Stimulated activated CD8-positive, alpha-beta memory T cell treated with anti-CD3 and anti-CD28 coated beads, Interleukin-15, amount 100 ng/mL, for 48 hours (primary cell): ENCODE measurements at places on chromosomes 13 and 19.

DNA sequence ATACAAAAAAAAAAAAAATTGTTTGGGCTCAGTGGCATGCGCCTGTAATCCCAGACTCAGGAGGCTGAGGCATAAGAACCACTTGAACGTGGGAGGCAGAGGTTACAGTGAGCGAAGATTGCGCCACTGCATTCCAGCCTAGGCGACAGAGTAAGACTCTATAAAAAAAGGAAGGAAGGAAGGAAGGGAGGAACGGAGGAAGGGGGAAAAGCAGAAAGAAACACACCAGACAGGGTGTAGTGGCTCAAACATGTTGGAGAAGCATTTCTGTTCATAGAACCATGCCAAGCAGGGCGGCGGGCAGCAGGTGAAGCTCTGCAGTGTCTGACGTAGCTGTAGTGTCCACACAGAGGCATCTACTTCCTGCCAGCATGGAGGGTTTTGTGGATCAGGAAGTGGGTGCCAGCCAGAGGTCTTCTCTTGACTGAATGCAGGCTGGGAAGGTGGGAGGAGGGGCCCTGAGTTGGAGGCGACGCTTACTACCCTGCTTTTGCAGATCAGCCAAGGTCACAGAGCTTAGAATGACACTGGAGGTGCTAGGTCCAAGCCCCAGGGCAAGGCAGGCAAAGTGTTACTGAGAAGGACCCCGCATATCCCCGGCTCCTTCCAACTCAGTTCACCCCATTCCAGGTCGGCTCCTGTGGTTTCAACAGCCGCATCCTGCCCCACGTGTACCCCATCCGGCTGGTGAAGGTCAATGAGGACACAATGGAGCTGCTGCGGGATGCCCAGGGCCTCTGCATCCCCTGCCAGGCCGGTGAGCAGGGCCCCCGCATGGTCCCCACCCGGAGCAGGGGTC lies 11.6 kb upstream of the PGLS start:
- no peak for DNase-seq

DNA sequence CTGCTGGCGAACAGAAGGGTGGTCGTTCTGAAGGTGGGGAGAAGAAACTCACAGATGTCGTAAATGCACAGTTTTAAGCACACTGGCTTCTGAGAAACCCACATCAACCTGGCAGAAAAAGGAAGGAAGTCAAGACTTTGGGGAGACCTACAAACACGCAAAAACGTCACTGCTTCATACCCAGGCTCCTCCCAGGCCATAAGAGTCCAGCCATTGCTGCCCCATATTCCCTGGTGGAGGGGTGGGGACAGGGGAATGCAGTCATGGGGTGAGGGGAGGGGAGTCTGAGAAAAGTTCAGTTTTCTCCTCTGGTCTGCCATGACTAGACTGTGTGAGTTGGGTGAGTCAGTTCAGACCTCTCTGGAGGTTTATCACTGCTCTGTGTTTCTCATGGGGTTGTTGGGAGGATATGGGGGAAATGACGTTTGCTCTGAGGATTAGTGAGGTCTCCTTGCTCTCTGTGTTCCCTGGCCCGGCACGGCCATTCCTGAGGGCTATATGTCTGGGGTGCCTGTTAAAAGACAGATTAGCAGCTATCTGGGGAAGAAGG lies 139.0 kb downstream of the FLT1 start:
- no peak for DNase-seq

GRCh38 chr19:57814505-57815246 lies at the start of gene ZNF552:
Gene ZNF552, minus strand, starts transcription at chr19:57814913. Its CDS starts 170 bp downstream, at chr19:57814743.
- DNase-seq, result peak; percentile 60

DNA sequence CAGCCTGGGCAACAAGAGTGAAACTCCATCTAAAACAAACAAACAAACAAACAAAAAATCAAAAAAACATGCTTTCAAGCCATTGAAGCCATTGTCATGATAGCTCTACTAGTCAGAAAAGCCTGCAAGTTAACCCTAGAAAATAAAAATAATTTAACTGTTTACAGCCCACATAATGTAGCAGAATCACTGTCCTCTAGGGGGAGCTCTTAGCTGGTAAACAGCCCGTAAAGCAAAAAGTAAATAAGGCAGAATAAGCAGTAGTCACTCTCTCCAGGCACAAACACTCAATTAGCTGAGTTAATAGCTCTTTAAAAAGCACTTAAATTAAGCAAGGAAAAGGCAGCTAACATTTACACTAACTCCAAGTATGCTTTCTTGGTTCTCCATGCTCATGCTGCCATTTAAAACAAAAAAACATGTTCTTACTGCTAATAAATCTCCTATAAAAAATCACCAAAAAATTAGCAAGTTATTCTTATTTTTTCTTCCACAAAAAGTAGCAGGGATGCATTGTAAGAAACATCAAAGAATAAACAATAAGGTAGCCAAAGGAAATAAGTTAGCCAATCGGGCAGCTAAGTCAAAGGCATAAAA lies 11.3 kb downstream of the LILRB4 start:
- no peak for DNase-seq

- DNase-seq, result no peak
Observed at GRCh38 chr13:41621716-41622431, 164.5 kb downstream of the RGCC start.

DNA sequence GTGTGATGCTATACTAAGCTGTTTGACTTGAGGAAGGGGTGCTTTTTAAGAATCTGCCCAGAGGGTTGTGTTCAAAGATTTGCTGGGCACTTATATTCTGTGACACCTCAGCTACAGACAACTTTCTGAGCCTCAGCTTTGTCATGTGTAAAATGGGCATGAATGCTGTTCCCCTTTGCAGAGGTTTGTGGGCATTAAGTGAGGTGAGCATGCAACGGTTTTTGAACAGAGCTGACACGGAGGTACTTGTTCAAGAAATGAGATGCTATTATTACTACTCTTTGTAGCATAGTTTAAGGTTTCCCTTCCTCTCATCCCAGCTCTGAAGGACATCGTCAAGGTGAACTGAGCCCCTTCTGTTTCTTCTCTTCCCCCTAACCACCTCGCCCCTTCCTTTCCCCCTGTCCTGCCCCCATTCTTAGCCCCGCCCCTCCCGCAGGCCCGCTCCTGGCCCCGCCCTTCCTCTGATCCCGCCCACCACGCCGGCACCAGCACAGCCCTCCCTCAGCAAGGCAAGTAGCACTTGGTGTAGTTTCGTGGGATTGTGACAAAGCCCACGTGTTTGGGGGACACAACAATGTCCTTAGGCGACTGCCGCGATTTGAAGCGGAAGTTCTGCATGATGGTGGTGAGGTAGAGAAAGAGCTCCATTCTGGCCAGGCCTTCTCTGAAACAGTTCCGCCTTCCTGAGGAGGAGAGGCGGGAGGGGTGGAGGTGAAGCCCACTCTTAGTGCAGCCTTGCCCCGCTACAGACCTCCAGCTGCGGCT lies 26.1 kb upstream of the CYP2A7 start:
- DNase-seq, result no peak
